Kidney (tissue), 22 donors: ENCODE measurements at places on chromosomes 3 and 15. TPM values are rescaled to one million over a fixed set of nuclear protein-coding genes. Genes with fewer than 3 reads are reported as not detected.

The CELF6 gene
- total RNA-seq = 3.5 TPM

DNA sequence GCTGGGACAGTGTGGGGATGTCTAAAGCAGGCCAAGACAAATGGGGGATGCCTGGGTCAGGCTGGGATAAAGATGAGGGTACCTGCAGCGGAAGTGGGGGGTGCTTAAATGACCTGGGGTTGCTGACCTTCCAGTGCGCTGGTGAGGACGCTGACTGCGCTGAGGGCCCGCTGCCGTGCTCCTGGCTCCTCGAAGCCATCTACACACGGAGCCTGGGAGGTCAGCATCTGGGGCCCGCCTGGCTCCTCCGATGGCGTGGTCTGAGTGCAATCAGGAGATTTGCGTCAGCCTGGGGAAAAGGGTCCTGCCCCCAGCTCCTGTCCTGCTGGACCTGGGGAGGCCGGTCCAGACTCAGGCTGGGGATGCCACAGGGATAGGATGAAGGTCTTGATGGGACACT lies 50.7 kb downstream of the SCN5A start:
- DNase-seq = peak; percentile 55

DNA sequence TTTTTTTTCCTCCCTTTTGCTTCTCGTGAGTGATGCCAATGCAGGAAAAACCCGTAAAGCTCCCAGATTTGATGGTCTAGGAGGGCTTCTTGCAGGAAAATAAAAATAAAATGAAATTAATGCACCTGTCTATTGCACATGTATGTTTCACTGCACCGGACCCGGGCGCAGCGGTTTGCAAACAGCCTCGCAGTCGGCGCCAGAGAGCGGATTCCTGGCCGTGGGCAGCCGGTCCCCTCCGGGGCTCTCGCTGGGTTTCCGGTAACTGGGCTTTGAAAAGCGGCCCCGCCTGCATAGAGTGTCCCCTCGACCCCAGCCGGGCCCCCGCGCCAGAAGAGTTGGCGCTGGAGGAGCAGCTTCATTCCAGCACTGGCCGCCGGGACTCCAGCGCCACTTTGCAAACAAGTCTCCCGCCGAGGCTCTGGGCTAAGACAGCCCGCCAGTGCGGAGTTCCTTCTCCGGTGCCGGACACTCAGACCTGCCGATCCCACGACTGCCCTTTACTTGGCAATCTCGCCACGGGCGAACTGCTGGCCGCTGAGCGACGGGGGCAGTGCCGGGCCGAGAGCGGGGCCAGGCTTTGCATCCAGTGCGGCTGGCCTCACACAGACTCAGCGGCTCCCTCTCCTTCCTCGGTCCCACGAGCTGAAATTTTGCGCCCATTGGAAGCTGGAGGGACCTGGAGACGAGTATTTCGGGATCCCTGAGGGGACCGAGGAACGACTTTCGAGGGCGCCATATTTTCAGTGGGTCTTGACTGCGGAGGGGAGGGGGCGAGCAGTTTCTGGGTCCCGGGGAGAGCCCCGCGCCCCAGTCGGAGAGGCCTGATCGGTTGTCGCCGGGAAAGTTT lies 225.9 kb upstream of the C2CD4B start:
- DNase-seq = peak; percentile 66

DNA sequence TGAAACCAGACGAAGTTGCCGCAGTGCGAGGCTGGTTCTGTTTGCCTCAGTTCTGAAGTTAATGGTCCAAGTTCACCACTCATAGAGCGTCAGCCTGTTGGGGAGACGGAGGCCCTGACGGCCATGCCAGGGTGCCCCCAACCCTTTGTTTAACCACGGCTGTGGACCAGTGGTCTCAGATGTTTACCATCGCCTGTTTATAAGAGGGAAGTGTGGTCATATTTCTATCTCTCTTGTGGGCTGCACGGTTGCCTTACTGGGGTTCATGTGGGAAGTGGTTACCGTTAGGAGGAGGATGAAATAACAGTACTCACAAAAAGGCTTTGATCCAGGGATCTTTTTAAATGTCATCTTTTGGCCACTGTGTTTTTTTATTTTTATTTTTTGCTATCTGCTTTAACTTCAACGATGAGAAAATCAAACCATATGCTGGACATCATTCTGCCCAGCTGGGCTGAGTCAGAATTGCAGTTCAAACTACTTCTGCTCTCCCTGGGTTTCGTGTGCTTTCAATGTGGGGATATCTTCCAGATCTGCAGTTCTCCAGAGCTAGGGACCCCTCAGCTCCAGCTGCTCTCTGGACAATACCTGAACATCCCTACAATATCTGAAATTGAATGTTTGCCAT lies 17.8 kb downstream of the SMAD3 start:
- no peak for DNase-seq

GRCh38 chr3:73471986-73472787 lies 152.6 kb downstream of the PDZRN3 start:
- DNase-seq = no peak
